ENCODE measurements at places on chromosomes 6 and 20.

DNA sequence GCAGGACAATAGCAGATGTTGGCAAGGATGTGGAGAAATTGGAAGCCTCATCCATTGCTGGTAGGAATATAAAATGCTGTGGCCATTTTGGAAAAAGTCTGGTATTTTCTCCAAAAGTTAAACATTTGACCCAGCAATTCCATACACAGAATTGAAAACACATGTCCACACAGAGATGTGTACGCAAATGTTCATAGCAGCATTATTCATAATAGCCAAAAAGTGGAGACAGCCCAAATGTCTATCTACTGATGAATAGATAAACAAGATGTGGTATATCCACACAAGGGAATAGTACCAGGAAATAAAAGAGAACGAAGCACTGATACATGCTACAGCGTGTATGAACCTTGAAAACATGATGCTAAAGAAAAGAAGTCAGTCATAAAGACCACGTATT is 40.5 kb downstream of the CFAP61 start:
- DNase-seq: no peak

- DNase-seq: no peak
These were observed 17.5 kb upstream of the SDCBP2 start for GRCh38 chr20:1346315-1346969.

GRCh38 chr20:57662456-57663240 is 42.4 kb upstream of the ZBP1 start:
- no peak for DNase-seq

DNA sequence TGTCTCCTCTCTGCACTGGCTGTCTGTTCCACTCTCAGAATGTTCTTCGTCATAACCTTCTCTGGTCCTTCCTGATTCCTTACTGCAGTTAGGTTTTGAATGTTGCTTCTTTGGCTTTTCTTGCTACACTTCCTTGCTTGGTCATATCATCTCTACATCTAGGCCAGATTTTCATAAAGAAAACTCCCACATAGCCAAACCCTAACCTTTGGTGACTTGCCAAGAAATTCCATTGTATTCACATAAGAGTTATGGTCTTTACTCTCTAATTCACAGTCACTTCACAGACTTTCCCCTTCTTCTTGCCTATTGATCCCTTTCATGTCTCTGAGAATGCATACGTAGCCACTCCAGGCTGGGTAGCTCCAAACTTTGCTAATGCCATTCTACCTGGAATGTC is 41.9 kb upstream of the SIM1 start:
- no peak for DNase-seq

DNA sequence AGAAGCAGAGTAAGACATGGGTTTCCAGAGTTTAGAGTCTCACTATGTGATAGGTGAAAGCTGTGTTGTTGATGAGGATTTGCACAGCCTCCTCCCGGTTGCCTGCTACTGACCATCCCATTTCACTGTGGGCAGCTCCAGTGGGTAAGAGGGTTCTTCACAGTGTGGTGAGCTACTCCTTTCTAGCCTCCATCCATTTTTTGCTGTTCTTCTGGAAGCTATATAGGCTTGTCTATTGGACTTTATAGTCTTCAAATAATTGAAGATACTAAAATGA is 13.4 kb downstream of the UST start:
- DNase-seq: no peak

DNA sequence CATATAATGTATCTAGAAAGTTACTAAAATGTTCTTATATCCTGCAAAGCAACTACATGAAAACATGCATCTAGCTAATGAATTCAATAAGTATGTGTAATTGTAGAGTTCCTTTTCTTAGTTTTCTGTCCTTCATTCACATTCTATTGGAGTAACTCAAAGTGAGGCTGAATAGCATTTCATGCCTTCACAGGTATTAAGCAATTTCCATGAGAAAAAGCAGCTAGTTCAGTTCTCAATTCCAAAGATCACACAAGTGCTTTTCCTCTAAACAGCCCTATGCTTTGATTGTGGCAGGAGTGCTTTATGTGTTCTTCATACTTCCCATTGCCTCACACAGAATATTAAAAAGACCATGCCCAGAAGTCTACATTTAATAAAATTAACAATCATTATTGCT is 274.9 kb downstream of the RFPL4B start:
- DNase-seq: no peak

DNA sequence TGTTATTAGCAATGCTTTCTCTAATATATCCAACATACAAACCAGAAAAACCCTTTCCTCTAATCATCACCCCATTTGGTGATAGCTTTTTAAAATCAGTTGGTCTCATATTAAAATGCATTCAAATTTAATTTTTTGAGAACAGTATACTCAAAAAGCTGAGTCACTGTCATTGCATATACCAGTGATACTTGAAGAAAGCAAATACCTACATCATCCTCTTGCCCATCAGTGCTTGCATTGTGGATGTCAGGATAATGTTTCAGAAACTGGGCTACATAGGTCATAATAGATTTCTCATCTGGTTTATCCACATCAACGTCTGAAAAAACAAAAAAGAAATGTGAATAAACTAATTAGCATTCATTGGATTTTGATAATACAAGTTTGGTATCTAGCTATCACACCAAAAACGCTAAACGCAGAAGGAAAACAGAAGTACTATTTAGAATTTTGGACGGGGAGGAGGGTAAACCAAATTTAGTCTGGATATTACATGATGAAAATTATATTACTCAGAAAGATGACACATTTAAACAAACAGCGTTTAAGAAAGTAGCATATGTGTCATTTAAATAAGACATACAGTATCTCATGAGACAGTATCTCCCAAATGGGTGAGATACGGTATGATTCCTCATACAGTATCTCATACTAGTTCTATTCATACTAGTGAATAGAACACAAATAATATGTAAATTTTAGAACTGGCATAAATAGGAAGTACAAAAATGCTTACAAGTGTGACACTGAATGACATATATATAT is 134.6 kb downstream of the SYNE1 start:
- no peak for DNase-seq

- no peak for DNase-seq
These were observed 21.1 kb downstream of the BAG2 start for GRCh38 chr6:57193177-57193576.

- no peak for DNase-seq
These were observed 154.0 kb downstream of the JARID2 start for GRCh38 chr6:15399641-15400470.

DNA sequence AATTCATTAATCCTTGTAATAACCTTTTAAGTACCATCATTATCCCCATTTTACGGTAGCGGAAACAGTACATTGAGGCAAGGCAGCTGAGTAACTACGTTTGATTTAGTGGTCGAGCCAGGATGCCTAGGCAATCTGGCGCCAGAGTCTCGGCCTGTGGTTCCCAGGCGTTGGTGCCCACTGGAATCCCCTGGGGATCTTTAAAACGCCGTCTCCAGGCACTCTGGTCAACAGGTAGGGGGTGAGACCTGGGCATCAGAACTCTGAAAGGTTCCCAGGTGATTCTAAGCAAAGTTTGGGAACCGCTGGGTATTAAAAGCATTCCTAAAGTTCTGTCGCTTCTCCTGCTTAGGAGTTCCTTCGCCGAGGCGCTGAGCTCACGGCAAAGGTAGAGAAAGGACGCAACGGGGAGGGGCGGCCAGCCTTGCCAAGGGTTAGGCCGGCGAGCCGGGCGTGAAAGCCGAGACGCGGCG is 939 bp downstream of the DTNBP1 start:
- DNase-seq: no peak

- DNase-seq: no peak
These were observed at the start of gene RAB44 for GRCh38 chr6:36697481-36697903. TSS of gene RAB44 (plus strand) at chr6:36697826. CDS start at chr6:36704236, 6,410 bp downstream.

GRCh38 chr20:46275091-46275490 is 33.2 kb downstream of the CDH22 start:
- DNase-seq: no peak

DNA sequence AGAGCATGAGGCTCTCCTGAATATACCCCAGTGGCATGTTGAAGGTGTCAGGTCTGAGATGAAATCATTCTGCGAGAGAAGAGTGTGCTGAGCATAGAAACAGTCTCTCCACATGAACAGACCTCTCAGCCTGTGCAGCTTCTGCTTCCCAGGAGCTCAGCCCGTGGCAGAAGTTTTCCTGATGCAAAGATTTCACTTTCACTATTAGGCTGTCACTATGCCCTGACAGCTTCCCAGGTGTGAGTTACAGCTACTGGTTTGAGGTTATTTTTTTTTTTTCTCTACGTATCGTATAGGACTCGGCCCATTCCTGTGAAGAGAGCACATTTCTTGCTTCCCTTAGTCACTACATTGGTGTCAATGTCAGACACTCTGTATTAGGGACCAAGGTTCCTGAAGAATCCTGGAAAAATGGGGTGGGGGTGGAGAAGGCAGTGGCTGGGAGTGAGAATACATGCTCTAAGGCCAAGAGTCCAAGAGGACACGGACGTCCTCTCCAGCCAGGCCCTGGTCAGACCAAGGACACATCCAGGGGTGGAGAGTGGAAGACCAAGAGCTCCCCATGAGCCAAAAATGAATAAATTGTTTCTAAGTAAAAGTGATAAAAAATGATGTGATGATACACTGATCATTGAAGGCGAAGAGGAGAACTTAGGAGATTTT is 121.2 kb upstream of the AKAP12 start:
- DNase-seq: no peak

DNA sequence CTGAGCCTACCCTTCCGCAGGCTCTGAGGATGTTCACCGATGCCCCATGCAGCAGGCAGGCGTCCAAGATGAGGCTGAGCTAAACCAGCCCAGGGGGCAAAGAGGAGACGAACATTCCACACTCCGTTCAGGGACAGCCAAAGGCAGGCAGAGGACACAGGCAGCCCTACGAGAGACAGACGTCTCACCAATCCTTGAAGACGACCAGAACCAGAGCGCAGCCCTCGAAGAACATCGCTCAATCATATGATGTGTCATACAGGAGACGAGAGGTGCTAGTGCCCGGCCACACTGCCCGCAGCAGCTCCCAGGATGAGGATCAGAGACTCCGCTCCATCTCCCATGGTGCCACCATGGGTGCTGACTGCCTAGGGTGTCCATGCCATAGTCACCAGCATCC is 35.6 kb upstream of the TMEM181 start:
- no peak for DNase-seq

GRCh38 chr6:49744259-49744658 is at the start of gene CRISP3:
TSS of gene CRISP3 (minus strand) at chr6:49744388. CDS start at chr6:49744367, 21 bp downstream.
- no peak for DNase-seq

DNA sequence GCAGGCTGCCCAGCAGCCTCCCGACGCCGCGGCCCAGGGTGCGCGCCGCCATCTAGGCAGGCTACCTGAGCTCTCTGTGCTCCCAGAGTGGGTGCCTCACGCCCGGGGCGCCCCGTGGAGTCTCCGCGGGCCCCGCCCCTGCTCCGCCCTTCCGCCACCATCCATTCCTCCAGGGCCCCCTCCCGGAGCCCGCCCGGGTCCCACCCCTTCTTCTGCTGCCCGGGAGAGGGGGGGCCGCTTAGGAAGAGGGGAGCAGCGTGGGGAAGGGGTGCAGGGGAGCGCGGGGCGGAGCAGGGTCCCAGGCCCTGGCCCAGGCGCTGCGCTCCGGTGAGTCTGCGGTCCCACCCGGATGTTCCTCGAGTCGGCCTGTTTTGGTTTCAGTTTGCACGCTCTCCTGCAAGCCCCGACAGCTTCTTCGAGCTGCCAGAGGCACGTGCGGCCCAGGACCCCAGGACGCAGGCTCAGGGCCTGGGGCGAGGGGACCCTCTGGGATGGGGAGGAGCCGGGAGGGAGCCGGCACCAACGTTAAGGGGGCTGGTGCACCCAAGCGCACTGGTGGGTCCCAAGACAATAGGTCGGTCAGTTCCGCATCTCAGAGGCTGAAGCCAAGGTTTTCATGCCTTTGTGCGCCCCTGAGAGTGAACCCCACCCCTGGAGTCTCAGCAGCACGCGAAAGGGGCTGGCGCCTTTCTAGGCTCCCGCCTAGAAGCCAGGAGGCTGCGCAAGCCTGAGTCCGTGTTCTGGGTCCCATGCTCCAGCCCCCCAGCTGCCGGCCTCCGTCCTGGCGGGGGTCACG is at the start of gene ACSS1:
Gene ACSS1 (minus strand): TSS at position 89 of the 796 bp plus-strand sequence. CDS start 37 bp downstream, at position 52.
- no peak for DNase-seq
